ENCODE measurements at places on chromosomes 2 and 18. TPM values are rescaled to one million over a fixed set of nuclear protein-coding genes. Genes with fewer than 3 reads are reported as not detected.

DNA sequence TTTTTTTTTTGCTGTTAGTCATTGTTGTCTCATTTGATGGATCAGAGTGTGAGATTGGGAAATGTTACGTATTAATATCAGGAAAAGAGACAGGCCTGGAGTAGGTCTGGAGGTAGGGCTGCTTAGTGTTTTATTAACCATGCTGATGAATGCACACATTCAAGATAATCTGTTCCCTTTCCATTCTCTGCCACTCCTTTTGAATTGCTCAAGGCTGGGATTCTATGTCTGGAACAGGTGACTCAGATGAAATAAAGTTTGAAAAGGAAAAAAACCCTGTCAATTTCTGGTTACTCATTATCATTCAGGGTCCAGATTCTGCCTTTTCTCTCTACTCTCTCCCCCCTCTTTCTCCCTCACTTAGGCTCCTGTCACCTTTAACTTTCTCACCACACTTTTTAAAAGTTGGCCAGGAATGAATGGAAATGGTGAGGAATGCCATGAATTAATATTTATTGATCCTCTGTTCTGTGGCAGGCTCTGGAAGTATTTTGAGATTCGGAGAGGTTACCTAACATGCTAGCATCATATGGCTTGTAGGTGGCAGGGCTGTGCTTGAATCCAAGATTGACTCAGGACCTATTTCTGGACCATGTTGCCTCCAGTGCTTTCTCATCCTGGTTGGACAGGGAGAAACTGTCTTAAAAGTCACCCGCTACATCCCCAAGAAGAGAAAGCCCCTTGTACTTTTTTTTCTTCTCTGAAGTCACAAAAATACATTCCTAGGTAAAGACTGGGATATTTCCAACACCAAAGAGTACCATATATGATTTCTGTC, 40.2 kb downstream of the MAP4K4 start:
- peak overlapping the region; percentile 73 for H3K27ac ChIP-seq
- H3K4me1 ChIP-seq: peaks cover 93% of the 10 kb centered on the region
- no peaks in the 10 kb centered on the region for H3K36me3 ChIP-seq
- no peak for DNase-seq
- no peak overlapping the region for H3K4me3 ChIP-seq

Gene PTPRN
- total RNA-seq: not detected

GRCh38 chr2:14616342-14616741, 16.2 kb upstream of the LRATD1 start:
- H3K27me3 ChIP-seq: no peaks in the 10 kb centered on the region
- H3K27ac ChIP-seq: no peak overlapping the region
- no peak overlapping the region for H3K4me3 ChIP-seq
- DNase-seq: no peak
- H3K36me3 ChIP-seq: no peaks in the 10 kb centered on the region
- no peaks in the 10 kb centered on the region for H3K4me1 ChIP-seq

GRCh38 chr18:25322806-25323205, 29.2 kb downstream of the ZNF521 start:
- H3K4me1 ChIP-seq: peaks cover 19% of the 10 kb centered on the region
- H3K36me3 ChIP-seq: peaks cover 31% of the 10 kb centered on the region
- DNase-seq: no peak
- no peaks in the 10 kb centered on the region for H3K27me3 ChIP-seq
- no peak overlapping the region for H3K27ac ChIP-seq
- H3K4me3 ChIP-seq: no peak overlapping the region

- no peak overlapping the region for H3K4me3 ChIP-seq
- no peaks in the 10 kb centered on the region for H3K36me3 ChIP-seq
- DNase-seq: no peak
- H3K4me1 ChIP-seq: no peaks in the 10 kb centered on the region
- H3K27ac ChIP-seq: no peak overlapping the region
Measured at GRCh38 chr2:120587997-120588336, 147.7 kb upstream of the GLI2 start.

DNA sequence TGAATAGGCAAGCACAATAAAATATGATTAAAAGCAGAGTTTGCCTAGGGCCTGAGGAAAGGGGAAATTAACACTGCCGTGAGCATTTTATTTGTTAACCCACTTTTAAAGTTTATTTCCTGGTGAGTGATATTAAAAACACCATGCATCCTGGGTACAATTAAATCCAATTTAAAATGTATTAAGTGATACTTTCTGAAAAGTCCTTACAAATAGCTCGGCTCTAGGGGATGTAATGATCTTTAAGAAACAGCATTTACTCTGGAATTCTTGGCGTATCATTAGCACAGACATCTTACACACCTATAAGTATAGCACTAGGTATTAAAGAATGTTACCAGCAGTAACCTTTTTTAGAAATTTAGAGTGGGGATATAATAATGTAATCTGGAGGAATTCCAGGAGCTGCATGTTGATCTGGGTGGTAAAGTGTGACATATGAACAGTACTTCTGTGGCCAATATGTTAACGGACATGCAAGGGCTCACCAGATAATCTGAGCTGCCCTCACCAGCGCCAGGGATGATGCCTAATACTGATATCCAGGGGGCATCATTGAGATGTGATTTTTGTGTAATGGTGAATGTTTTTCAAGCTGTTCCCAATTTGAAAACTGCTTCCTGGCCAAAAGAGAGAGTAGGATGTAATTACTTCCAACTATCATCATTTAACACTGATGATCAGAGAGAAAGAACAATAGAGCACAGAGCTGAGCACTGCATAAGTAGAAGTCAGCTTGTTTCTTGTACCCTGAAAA, 235.9 kb downstream of the DSEL start:
- H3K36me3 ChIP-seq: no peaks in the 10 kb centered on the region
- no peak overlapping the region for H3K27ac ChIP-seq
- H3K27me3 ChIP-seq: no peaks in the 10 kb centered on the region
- H3K4me3 ChIP-seq: no peak overlapping the region
- DNase-seq: no peak

Gene NTSR2
- total RNA-seq: not detected

Gene TUBA3E
- 102 TPM for total RNA-seq

DNA sequence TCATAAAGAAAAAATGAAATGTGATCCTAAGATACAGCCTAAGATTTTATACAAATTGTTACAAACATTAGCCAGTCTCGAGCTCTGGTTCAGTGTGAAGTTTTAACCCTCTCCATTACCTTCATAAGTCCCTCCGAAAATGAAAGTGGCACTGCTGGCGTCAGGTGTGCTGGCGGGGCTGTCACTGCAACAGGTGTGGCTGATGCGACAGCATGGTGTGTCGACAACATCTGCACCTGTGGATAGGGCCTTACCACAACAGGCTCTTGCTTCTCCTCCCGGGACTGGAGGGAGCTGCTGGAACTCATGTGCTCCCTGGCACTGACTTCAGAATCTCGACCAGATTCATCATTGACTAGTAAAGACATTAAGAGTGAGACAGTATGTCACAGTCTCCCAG, 10.3 kb downstream of the SAP130 start:
- H3K4me1 ChIP-seq: no peaks in the 10 kb centered on the region
- H3K27ac ChIP-seq: no peak overlapping the region
- H3K36me3 ChIP-seq: peaks cover 74% of the 10 kb centered on the region
- H3K27me3 ChIP-seq: no peaks in the 10 kb centered on the region
- DNase-seq: no peak

- peaks cover 4% of the 10 kb centered on the region for H3K27me3 ChIP-seq
- no peak overlapping the region for H3K4me3 ChIP-seq
- no peak overlapping the region for H3K27ac ChIP-seq
- DNase-seq: no peak
Measured at GRCh38 chr2:229634601-229635370, 79.6 kb downstream of the DNER start.

DNA sequence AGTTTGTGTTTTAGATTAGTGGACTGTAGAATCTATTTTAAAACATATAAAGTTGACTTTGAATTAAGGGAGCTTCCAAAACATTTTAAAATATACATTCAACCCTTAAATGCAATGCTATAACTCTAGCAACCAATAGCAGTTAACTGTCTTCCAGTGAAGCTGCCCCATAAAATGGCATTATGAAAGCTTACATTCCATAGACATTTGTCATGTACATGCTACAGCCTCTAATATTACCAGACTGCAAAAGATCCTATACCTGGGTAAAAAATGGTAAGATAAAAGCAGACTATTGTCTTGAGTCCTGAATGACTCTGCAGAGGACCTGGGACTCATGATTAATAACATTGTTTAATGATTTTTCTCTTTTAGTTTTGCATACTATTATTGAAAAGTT, 489.4 kb downstream of the LRP1B start:
- no peak overlapping the region for H3K27ac ChIP-seq
- no peaks in the 10 kb centered on the region for H3K27me3 ChIP-seq
- H3K4me3 ChIP-seq: no peak overlapping the region
- DNase-seq: no peak

- no peak overlapping the region for H3K4me3 ChIP-seq
- DNase-seq: no peak
- no peak overlapping the region for H3K27ac ChIP-seq
- no peaks in the 10 kb centered on the region for H3K27me3 ChIP-seq
- H3K4me1 ChIP-seq: no peaks in the 10 kb centered on the region
- H3K36me3 ChIP-seq: no peaks in the 10 kb centered on the region
Measured at GRCh38 chr18:62354151-62354550, 29.0 kb downstream of the TNFRSF11A start.

DNA sequence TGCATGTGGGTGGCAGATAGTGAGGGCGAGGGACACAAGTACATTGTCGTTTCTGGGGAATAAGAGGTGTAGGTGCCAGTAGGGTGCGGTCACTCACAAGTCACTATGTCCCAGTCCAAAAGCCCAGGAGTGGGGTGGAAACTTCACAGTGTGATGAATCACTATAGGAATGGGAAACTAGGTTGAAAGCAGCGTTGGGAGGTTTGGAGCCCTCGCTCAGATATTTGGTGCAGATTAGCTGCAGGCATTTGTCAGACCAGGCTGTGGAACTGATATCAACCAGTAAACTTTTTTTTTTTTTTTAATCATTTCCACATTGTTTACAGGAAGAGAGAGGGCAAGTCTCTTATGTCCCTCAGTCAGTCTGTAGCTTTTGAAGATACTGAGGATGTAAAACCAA, 121.8 kb downstream of the CERS6 start:
- no peak overlapping the region for H3K4me3 ChIP-seq
- no peaks in the 10 kb centered on the region for H3K36me3 ChIP-seq
- no peak overlapping the region for H3K27ac ChIP-seq
- DNase-seq: no peak
- peaks cover 19% of the 10 kb centered on the region for H3K4me1 ChIP-seq
- H3K27me3 ChIP-seq: no peaks in the 10 kb centered on the region

DNA sequence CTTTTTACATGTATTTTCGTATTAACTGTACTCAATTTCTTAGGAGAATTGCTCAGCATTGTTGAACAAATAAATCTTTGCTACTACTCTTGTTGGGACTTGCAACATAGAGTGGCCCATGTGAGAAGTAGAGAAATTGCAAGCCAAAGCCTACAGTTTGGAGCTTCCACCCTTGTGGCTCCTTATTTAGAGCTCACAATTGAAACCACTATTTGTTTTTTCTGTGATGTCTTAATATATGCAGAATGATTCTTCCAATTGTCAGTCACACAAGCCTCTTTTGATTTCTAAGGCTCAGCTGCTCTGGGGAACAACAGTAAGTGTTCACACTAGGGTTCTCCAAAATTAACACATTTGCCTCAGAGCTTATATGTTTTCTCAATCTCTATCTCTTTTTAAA, 60.2 kb upstream of the GALNT13 start:
- no peak for DNase-seq
- no peaks in the 10 kb centered on the region for H3K27me3 ChIP-seq
- H3K27ac ChIP-seq: no peak overlapping the region

DNA sequence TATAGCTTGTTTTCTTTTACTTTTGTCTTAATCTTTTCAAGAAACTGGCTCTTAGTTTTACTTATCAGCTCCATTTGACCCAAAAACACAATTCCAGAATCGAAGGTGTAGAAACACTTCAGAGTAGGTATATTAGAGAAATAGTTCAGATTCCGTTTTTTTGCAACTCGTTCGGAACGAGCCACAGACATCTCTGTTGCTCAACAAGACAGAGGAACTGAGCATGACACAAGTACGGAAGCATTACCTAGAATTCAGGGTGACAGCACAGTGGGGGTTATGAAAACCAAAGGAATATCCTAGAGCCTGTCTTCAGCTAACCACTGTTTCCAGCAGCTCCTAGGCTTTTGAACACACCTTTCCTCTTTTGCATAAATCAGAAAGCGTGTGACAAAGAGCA, 5.0 kb downstream of the HRH4 start:
- no peak overlapping the region for H3K27ac ChIP-seq
- H3K27me3 ChIP-seq: no peaks in the 10 kb centered on the region
- no peaks in the 10 kb centered on the region for H3K36me3 ChIP-seq
- H3K4me1 ChIP-seq: no peaks in the 10 kb centered on the region

DNA sequence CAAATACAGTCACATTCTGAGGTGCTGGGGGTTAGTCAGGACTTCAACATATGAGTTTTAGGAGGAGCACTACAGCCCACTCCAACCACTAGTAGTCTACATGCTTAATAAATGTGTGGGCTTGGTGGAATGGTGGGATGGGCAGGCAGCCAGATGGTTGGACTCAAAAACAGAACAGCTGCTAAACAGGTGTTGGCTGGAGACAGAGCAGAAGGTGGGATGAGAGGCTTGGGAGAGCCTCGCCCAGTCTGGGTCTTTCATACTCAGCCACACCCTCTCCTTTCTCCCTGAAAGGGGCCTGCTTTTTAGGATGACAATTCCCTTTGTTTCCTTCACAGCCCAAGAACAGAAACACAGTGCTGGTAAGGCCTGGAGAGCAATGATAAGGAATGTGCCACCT, 143.9 kb upstream of the KLHL29 start:
- no peaks in the 10 kb centered on the region for H3K36me3 ChIP-seq
- H3K4me3 ChIP-seq: no peak overlapping the region
- no peaks in the 10 kb centered on the region for H3K27me3 ChIP-seq
- H3K4me1 ChIP-seq: no peaks in the 10 kb centered on the region
